Parietal lobe (tissue), 2 donors: ENCODE measurements at places on chromosomes 16 and 17. TPM values are rescaled to one million over a fixed set of nuclear protein-coding genes. Genes with fewer than 3 reads are reported as not detected.

The HIGD1B gene
- 1.3 TPM for total RNA-seq

The SETD1A gene
- total RNA-seq: 5.0 TPM

The PPP1R1B gene
- 16.3 TPM for total RNA-seq

The OSGIN1 gene
- total RNA-seq: not detected

The PRAC2 gene
- not detected for total RNA-seq

The RPRML gene
- total RNA-seq: 5.9 TPM

The KRTAP4-9 gene
- total RNA-seq: not detected

The KRT33A gene
- total RNA-seq: not detected
